Neuronal stem cell (in vitro differentiated cells): ENCODE measurements at places on chromosomes 11 and 22.

- H3K27me3 ChIP-seq = no peaks in the 10 kb centered on the region
- DNase-seq = no peak
- H3K4me3 ChIP-seq = no peak overlapping the region
These were observed 84.4 kb upstream of the FIBIN start for GRCh38 chr11:26909515-26909914.

DNA sequence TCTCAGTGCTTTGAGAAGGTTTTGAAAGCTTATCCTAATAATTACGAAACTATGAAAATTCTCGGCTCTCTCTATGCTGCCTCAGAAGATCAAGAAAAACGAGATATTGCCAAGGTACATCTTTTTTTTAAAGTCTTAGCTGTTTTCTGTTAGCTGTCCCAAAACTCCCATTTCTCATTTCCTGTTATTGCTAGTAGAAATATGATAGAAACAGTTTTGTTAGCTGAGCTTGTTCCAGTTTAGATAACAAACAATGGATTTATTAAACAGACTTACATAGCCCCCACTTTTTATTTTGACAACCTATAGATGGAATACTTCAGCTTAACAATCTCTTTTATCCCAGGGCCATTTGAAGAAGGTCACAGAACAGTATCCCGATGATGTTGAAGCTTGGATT, 12.7 kb downstream of the CTR9 start:
- no peaks in the 10 kb centered on the region for H3K36me3 ChIP-seq
- no peak overlapping the region for H3K27ac ChIP-seq
- H3K4me3 ChIP-seq = no peak overlapping the region
- no peaks in the 10 kb centered on the region for H3K27me3 ChIP-seq
- no peak for DNase-seq

GRCh38 chr11:109680127-109680526, 258.1 kb downstream of the C11orf87 start:
- no peaks in the 10 kb centered on the region for H3K36me3 ChIP-seq
- no peak for DNase-seq
- H3K27ac ChIP-seq = no peak overlapping the region
- H3K4me1 ChIP-seq = no peaks in the 10 kb centered on the region

GRCh38 chr11:48006301-48006992, 26.1 kb downstream of the PTPRJ start:
- no peak for DNase-seq
- no peaks in the 10 kb centered on the region for H3K27me3 ChIP-seq
- no peak overlapping the region for H3K4me3 ChIP-seq
- peaks cover 18% of the 10 kb centered on the region for H3K4me1 ChIP-seq

DNA sequence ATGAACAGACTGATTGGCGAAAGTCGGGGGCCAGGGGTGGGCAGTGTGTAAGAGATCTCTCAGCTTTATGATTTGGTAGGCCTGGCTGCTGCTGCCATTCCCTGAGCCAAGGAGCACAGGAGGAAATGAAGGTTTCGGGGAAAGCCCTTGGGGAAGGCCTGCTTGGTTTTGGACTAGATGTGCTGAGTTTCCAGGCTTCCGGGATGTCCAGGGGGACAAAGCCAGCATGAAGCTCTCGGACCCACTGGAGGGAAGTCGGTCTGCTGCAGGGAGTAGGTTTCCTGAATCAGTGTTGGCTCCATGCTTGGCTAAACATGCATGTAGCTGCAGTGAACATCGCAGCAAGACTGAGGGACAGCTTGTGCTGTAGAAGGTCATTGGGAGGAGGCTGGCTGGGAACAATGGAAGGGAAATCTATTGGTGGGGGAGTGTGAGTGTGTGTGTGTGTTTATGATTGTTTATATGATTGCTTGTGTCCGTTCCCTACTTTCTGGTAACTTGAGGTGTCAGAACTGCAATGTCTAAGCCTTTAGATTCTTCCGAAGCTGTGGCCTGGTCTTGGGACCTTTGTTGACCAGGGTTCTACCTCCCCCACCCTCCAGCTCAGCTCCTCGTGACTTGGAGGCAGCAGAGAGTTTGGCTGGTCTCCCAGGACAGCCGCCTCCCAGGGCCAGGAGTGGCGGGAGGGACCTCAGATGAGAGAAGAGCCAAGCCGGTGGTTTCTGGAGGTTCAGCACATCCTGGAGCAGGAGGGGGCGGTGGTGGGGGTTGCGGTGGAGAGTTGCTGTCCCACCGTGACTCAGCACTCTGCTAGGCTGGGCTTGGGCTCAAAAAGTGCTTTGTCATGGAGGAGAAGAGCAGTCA, 4.0 kb upstream of the FTH1 start:
- no peaks in the 10 kb centered on the region for H3K27me3 ChIP-seq
- peak overlapping the region; percentile 34 for H3K27ac ChIP-seq
- DNase-seq = peak; percentile 62
- no peak overlapping the region for H3K4me3 ChIP-seq
- H3K36me3 ChIP-seq = no peaks in the 10 kb centered on the region
- peaks cover 21% of the 10 kb centered on the region for H3K4me1 ChIP-seq

- no peak overlapping the region for H3K27ac ChIP-seq
- no peaks in the 10 kb centered on the region for H3K27me3 ChIP-seq
- H3K36me3 ChIP-seq = no peaks in the 10 kb centered on the region
- H3K4me1 ChIP-seq = peaks cover 13% of the 10 kb centered on the region
- no peak overlapping the region for H3K4me3 ChIP-seq
- DNase-seq = no peak
These were observed 7.9 kb upstream of the SYT7 start for GRCh38 chr11:61588728-61589191.

- peaks cover 13% of the 10 kb centered on the region for H3K4me1 ChIP-seq
- H3K4me3 ChIP-seq = no peak overlapping the region
- no peaks in the 10 kb centered on the region for H3K36me3 ChIP-seq
- H3K27ac ChIP-seq = no peak overlapping the region
These were observed 21.5 kb upstream of the CSNK2A3 start for GRCh38 chr11:11374358-11375148.

- DNase-seq = no peak
- no peak overlapping the region for H3K4me3 ChIP-seq
- H3K36me3 ChIP-seq = no peaks in the 10 kb centered on the region
- no peaks in the 10 kb centered on the region for H3K4me1 ChIP-seq
- no peaks in the 10 kb centered on the region for H3K27me3 ChIP-seq
These were observed 56.2 kb upstream of the ZBED5 start for GRCh38 chr11:10914050-10914449.

DNA sequence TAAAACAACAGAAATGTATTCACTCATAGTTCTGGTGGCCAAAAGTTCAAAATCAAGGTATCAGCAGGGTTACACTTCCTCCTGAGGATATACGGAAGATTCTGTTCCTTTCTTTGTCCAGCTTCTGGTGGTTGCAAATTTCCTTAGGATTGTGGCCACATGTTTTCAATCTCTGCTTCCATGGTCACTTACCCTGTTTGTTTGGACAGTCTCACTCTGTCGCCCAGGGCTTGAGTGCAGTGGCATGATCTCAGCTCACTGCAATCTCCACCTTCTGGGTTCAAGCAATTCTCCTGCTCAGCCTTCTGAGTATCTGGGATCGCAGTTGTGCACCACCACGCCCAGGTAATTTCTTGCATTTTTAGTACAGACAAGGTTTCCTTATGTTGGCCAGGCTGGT, 534.3 kb downstream of the KCNA4 start:
- no peaks in the 10 kb centered on the region for H3K36me3 ChIP-seq
- no peak overlapping the region for H3K27ac ChIP-seq
- H3K27me3 ChIP-seq = no peaks in the 10 kb centered on the region
- no peaks in the 10 kb centered on the region for H3K4me1 ChIP-seq
- DNase-seq = no peak

DNA sequence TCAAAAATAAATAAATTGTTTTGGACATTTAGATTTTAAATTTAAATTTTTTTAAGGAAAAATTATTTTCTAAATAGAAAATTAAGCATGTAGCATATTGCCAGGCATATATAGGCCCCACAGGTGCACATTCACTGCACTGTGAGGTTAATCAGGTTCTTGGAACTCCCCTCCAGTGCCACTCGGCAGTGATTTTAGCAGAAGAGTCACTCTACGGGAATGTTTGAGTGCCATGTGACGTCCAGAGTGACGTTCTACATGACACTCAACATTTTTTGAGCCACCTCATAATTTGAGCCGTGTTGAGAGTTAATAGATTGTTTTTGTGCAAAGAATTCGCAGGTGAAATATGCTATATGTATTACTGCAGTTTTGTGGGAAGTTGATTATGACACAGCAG, 77.4 kb downstream of the SWAP70 start:
- no peaks in the 10 kb centered on the region for H3K27me3 ChIP-seq
- H3K4me3 ChIP-seq = no peak overlapping the region
- H3K27ac ChIP-seq = no peak overlapping the region

DNA sequence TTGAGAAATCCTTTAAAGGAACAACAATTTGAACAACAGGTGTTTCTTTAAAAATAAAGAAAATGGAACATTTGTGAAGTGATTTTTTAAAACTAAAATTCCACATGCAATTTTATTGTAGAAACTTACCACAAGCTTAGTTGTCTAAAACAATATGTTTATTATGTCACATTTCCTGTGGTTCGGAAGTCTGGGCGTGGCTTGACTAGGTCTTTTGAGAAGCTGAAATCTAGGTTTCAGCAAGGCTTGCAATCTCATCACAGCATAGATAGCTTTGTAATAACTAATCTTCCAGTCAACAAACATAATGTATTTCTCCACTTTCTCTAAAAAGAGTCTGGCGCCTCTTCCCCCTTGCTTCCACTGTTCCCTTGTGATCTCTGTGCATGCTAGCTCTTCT, 27.0 kb downstream of the MS4A6A start:
- DNase-seq = no peak
- no peak overlapping the region for H3K4me3 ChIP-seq
- no peaks in the 10 kb centered on the region for H3K27me3 ChIP-seq
- no peaks in the 10 kb centered on the region for H3K4me1 ChIP-seq
- no peaks in the 10 kb centered on the region for H3K36me3 ChIP-seq
- no peak overlapping the region for H3K27ac ChIP-seq

DNA sequence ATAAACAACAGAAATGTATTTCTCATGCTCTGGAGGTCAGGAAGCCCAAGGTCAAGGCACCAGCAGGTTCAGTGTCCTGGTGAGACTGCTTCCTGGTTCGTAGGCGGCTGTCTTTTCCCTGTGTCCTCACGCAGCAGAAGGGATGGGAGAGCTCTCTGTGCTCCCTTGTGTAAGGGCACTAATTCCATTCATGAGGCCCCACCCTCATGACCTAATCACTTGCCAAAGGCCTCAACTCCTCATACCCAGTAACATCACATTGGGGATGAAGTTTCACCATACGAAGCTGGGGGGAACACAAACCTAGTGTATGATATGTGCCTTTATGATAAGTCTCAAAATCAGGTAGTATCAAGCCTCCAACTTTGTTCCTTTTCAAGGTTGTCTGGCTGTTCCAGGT, 38.6 kb upstream of the PANX2 start:
- H3K27me3 ChIP-seq = no peaks in the 10 kb centered on the region
- H3K4me3 ChIP-seq = no peak overlapping the region
- no peaks in the 10 kb centered on the region for H3K36me3 ChIP-seq
- no peak for DNase-seq

DNA sequence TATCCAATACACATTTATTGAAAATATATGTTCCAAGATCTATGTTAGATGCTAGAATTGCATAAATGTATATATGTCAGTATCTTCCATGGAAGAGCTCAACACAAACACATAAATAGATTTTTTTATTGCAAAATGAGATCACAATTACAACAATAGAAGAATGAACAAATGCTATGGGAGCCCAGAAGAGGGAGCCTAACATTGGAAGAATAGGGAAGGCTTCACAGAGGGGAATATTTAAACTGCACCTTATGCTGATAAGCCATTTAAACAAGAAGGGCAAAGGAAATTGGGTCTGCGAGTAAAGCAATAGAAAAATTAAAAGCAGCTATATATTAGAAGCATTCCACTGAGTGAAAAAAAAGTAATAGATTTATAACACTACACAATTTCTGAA, 96.1 kb upstream of the LRRC55 start:
- H3K27ac ChIP-seq = no peak overlapping the region
- no peaks in the 10 kb centered on the region for H3K36me3 ChIP-seq
- peaks cover 3% of the 10 kb centered on the region for H3K4me1 ChIP-seq
- DNase-seq = no peak
- H3K27me3 ChIP-seq = no peaks in the 10 kb centered on the region

GRCh38 chr11:59429924-59430516, 3.8 kb upstream of the OR5A2 start:
- peaks cover 6% of the 10 kb centered on the region for H3K4me1 ChIP-seq
- peak; percentile 76 for DNase-seq
- no peaks in the 10 kb centered on the region for H3K36me3 ChIP-seq
- H3K27ac ChIP-seq = no peak overlapping the region

DNA sequence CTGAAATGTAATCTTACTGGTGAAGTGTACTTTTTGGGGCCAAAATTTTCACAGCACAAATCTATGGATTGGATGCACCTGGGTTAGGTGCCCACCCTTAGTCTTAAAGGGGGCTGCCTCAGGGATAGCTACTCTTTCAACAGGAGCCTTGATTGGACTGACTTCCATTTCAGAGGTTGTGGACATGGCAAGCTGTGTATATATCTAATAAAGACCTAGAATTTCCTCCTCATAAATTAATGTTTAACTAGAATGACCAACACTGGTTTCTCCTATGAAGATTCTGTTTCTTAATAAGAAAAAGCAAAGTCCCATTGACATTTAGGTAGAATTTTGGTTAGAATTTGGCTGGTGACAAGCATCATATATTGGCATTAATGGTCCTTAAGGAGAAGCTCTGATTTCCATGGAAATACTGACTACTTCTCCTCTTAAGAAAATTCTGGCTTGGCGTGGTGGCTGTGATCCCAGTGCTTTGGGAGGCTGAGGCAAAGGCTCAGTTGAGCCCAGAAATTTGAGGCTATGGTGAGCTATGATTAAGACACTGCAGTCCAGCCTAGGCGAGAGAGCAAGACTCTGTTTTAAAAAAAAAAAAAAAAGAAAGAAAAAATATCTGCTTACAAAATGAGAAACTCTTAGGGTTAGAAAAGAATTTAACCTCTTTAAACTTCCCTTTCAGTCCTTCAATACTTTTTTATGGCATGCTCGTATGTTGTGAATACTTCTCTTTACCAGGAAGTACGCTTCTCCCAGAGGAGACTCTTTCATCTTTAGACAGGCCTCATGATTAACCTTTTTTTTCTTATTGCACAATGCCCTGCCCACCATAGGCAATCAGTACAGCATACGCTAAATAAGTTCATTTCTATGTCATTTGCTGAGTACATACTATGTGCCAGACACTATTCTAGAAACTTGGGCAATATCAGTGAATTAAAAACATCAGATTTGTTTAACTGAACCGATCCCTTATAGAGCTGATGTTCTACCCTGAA, 77.2 kb downstream of the PRR5L start:
- H3K27me3 ChIP-seq = no peaks in the 10 kb centered on the region
- H3K4me3 ChIP-seq = no peak overlapping the region
- no peaks in the 10 kb centered on the region for H3K36me3 ChIP-seq
- no peak overlapping the region for H3K27ac ChIP-seq

GRCh38 chr11:221998-222789, 13.9 kb downstream of the SIRT3 start:
- no peaks in the 10 kb centered on the region for H3K4me1 ChIP-seq
- H3K27me3 ChIP-seq = no peaks in the 10 kb centered on the region
- DNase-seq = no peak
- peaks cover 12% of the 10 kb centered on the region for H3K36me3 ChIP-seq
- H3K4me3 ChIP-seq = no peak overlapping the region
- no peak overlapping the region for H3K27ac ChIP-seq

- H3K36me3 ChIP-seq = peaks cover 5% of the 10 kb centered on the region
- no peak for DNase-seq
- H3K4me1 ChIP-seq = peaks cover 30% of the 10 kb centered on the region
- no peaks in the 10 kb centered on the region for H3K27me3 ChIP-seq
- H3K4me3 ChIP-seq = peak overlapping the region; percentile 92
- peak overlapping the region; percentile 96 for H3K27ac ChIP-seq
These were observed 909 bp upstream of the ZNRD2 start for GRCh38 chr11:65569164-65569972.
